Stimulated activated CD4-positive, alpha-beta T cell treated with anti-CD3 and anti-CD28 coated beads, Interleukin-15, amount 100 ng/mL, for 48 hours (primary cell): ENCODE measurements at places on chromosomes 16 and 17.

DNA sequence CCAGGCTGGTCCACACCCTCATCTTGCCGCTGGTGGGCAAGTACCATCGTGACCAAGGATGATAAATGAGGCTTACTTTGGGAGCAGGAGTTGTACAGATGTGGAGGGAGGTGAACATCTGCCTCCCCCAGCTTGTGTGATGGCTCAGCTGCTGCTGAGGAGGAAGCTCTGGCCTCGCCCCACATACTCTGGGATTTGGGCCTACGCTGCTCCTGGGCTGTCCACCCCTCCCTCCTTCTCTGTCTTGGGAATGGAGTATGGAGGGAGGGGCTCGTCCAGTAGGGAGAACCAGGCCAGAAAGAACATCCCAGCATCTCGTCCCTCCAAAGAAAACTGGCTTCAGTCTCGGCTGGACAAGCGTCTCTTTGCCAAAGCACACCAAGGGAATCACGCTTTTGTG lies 134.8 kb upstream of the CDC42EP4 start:
- DNase-seq: no peak

- peak; percentile 29 for DNase-seq
Observed at GRCh38 chr17:13031718-13032350, 14.0 kb upstream of the ELAC2 start.

DNA sequence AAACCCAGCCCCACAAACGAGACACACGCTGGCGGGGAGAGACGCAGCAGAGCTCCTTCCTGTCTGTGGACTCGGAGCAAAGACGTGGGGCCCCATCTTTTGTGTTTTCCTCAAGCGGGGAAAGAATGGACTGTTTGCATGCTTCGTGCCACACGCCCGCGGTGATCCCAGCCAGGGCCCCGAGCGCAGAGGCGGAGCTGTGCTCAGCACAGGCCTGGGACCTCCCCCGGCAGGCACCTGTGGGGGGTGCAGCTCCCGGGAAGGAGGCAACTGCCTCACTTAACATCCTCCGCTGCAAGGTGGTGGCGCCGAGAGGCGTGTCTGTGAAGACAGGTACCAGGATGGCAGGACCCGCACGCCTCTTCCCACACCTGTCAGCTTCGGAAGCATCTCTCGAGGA lies 19.1 kb downstream of the TRARG1 start:
- DNase-seq: no peak

GRCh38 chr16:57175896-57176295 lies 9.9 kb downstream of the PSME3IP1 start:
- no peak for DNase-seq

DNA sequence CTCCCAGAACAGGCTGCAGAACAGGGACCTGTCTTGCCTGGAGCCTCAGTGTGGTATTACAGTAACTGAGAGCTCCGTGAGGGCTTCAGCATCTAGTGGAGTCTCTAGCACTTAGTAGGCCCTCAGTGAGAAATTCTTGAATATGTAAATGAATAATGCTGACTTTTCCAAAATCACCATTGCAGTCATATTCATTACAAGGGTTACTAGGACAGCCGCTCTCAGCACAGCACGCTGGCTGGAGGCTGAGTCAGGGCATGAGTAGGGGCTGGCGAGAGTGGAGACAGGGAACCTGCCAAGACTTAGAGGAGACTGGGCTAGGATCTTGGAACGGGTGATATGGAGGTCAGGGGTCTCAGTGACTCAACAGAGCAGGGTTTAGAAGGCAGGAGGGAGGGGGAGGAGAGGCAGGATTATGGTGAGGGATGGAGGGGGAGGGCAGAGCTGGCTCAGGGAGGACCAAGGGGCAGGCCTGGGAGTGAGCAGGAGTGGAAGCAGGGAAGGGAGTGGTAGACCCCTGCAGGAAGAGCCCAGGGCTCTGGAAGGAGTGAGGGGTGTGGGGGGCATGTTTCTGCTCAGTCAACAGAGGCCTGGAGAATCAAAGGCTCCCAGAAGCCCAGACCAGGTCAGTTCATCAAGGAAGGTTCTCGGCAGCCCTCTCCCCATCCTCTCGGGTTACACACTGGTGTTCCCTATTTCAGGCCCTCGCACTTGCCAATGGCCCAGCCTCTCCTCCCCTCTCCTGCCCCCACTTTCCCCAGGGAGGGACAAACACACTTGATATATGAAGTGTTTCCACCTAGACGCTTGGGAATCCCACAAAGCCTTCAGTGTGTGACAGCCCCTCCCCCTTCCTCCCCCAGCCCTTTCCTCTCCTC lies 42.3 kb downstream of the FZD2 start:
- DNase-seq: no peak

- DNase-seq: no peak
Observed at GRCh38 chr17:78163881-78164747, 4.3 kb upstream of the SYNGR2 start.

GRCh38 chr17:80447790-80448189 lies 28.6 kb downstream of the NPTX1 start:
- no peak for DNase-seq

DNA sequence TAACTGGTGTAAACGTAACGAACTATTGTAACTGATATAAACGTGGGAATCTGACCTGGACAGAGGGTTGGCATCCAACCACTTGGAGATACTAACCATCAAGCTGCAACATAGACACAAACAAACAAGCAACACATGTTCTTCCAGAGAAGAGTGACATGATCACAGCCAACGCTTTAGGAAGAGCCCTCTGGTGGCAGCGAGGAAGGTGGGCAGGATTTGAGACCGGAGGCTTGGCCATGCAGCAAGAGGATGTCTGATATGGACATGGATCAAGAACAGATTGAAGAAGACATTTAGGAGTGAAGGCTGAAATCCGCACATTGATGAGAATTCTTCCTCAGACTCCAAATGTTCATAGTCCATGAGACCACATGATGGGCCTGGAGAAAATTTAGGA lies 40.3 kb upstream of the TNRC6A start:
- DNase-seq: no peak
